ENCODE measurements at places on chromosomes 11 and 22.

GRCh38 chr11:112631333-112631732 lies 329.9 kb upstream of the NCAM1 start:
- no peak for DNase-seq

GRCh38 chr11:12704049-12704448 lies 29.8 kb downstream of the TEAD1 start:
- no peak for DNase-seq

- peak; percentile 71 for DNase-seq
Measured at GRCh38 chr11:60951904-60952741, at the start of gene SLC15A3. Gene SLC15A3, minus strand, starts transcription at chr11:60952176. Its CDS starts 625 bp downstream, at chr11:60951551.

DNA sequence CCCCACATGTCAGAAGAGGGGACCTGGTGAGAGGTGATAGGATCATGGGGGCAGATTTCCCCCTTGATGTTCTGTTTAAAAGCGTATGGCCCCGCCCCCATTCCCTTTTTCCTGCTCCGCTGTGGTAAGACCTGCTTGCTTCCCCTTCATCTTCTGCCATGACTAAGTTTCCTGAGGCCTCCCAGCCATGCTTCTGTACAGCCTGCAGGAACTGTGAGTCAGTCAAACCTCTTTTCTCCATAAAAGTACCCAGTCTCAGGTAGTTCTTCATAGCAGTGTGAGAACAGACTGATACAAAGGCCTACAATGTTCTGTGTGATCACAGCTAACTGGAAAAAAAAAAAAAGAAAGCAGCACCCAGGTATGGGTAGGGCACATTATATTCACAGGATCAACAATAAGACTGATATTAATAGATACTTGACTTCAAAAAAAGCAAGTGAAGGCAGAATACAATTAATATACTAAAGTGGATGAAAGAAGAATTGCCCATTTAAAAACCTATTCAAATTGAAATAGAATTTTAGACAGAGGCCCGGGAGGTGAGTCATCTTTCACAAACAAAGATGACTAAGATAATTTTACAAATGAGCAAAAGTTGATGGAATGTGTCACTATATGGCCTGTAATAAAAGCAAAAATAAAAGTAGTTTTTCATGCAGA lies 1.7 kb upstream of the OR52K1 start:
- no peak for DNase-seq

GRCh38 chr11:93741882-93742226 lies 382 bp downstream of the C11orf54 start:
- no peak for DNase-seq

GRCh38 chr11:117107701-117108590 lies 9.7 kb upstream of the SIK3 start:
- DNase-seq = no peak

GRCh38 chr11:65379698-65380459 lies 2.6 kb downstream of the SLC25A45 start:
- no peak for DNase-seq

- DNase-seq = no peak
Measured at GRCh38 chr11:64385945-64386704, 27.2 kb downstream of the RPS6KA4 start.

- no peak for DNase-seq
Measured at GRCh38 chr11:124748481-124749343, 3.3 kb downstream of the VSIG2 start.

GRCh38 chr22:41831383-41831782 lies 1.5 kb upstream of the SREBF2 start:
- no peak for DNase-seq

DNA sequence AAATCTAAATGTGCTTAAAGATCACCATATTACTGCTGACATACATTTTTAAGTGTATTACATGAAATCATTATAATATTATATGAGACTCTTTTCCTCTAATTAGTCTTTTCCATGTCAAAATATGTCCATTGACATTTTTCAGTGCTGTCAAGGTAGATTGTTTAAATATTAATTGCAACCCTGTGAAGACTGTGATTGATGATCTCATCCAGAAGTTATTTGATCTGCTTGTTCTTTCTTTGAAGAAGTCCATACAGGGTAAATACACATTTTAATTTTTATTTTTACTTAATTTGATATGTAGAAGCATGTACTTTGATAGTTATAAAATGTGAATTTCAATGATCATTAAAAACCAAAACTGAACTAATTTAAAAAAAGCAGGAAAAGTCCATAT lies 38.4 kb downstream of the DYNC2H1 start:
- no peak for DNase-seq

GRCh38 chr11:64577202-64577601 lies 13.8 kb upstream of the SLC22A12 start:
- peak; percentile 1 for DNase-seq

DNA sequence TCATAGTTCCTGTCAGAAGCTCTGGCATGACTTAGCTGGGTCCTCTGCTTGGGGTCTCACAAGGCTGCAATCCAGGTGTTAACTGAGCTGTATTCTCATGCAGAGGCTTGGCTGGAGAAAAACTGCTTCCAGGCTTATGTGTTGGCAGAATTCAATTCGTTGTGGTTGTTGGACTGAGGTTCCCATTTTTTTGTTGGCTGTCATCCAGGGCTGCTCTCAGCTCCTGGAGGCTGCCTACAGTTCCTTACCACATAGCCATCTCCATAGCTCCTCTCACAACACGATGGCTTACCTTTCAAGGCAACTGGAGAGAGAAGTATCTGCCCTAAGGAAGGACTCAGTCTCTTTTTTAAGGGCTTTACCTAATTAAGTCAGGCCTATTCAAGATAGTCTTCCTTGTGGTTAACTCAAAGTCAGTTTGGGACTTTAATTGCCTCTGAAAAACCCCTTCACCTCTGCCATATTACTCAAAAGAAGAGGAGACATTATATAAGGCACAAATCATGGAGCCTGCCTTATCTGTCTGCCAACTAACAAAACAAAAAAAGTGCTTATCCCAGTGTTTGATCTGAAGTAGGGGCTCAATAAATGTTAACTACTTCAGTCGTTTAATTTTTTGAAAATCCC lies 35.2 kb downstream of the OR2AG2 start:
- no peak for DNase-seq

DNA sequence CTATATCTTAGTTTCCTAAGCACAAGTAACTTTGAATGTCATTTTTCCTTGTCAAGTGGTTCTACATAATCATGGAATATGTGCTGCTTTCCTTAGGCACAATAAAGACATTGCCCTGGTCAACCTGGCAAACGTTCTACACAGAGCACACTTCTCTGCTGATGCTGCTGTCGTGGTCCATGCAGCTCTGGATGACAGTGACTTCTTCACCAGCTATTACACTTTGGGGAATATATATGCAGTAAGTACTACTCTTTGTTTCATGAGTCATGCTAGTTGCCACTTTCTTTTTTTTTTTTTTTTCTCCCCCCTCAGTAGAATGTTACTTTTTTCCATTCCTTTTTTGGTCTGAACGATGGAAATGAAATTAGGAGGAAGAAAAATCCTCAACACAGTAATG lies 38.5 kb downstream of the TTC17 start:
- DNase-seq = no peak

DNA sequence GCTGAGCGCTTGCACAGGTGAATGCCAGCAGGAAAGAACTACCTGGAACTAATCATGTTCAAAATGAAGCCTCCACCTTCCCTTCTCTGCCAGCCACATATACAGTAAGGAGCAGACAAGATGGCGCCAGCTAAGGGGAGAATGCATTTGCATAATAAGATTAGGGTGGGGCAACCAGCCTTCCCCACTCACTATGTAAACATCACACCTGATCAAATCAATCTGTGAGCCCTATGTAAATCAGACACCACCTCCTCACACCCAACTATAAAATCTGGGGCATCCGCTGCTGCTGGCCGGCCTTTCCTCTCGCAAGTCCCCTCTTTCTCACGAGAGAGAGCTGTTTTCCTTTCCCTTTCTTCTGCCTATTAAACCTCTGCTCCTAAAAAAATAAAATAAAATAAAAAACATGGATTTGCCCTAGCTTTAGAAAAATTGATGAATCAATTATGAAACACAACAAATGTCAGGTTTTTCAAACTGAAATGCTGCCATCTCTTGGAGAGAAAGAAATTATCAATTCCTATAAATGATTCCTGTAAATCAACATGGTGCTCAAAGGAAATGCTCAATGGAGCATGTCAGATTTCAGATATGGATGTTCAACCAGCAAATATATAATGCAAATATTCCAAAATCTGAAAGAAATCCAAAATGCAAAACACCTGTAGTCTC lies 108.9 kb downstream of the SGSM3 start:
- DNase-seq = no peak

DNA sequence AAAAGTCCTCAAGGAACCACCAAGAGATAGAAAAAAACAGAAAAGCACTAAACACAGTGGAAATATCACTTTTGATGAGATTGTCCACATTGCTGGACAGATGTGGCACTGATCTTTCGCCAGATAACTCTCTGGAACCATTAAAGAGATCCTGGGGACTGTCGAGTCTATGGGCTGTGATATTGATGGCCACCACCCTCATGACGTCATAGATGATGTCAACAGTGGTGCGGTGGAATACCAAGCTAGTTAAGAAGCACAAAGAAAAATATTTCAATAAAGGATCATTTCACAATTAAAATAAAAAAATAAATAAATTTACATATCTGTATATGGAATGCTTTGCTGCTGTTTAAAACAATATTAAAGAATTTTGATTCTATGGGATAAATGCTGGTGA lies 45.5 kb downstream of the ARL14EP start:
- no peak for DNase-seq

DNA sequence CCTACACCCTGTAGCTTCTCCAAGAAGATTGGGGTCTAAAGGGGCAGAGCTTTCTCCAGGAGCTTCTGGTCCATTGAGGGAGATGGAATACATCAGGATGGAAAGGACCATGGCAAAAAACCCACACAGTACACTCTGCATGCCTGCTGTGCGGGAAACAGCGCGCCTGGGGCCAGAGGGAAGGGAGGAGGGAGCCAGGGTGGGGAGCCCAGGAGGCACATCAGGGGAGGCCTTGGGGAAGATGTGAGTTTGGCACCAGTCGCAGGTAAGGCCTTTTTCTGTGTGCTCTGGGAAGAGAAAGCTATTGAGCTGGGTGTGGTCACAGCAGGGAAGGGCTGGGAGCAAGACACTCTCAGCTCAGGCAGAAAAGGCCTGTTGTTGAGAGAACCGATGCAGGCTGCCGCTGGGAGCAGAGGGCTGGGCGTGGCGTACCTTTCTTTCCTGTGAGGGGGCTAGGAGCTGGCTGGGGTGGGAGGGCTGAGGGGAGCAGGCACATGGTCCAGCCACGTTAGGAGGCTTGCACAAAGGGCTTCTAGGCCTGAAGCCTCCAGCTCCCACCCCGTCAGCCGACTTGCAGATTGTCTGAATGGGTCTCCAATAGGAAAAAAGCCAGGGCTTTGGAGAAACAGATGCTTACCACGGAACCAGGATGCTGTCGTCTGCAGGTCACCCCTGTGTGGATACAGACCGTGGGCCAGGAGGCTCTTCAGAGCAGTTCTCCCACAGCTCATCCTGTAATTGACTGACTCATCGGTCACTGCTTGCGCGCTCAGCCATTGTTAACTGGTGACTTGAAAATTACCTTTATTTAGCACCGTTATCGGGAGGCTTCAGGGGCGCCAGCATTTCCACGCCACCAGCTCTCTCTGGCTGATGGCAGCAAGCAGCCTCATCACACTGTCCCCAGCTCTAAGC lies 237.3 kb downstream of the ST3GAL4 start:
- no peak for DNase-seq

DNA sequence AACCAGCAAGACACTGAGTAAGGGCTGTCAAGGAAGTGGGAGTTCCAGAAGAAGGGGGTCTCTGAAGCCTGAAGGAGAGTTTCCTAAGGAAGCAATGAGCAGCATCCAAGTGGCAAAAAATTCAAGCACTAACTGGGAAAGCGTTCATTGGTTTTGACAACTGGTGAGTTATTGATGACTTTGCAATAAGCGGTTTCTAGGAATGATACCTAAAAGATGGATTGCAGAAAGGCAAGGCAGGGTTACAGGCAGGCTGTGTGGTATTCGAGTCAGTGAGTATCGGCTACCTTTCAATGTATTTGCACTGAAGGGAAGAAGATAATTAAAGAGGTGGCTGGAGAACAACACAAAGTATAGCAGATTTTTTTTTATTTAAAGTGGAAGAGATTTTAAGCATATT lies 59.3 kb upstream of the NCAM1 start:
- no peak for DNase-seq

- peak; percentile 80 for DNase-seq
Measured at GRCh38 chr11:1298695-1299492, 10.5 kb downstream of the TOLLIP start.

GRCh38 chr22:40212121-40212520 lies 34.4 kb downstream of the TNRC6B start:
- no peak for DNase-seq

GRCh38 chr11:65111744-65112545 lies at the start of gene TM7SF2:
Gene TM7SF2, plus strand, starts transcription at chr11:65111872. Its CDS starts 144 bp downstream, at chr11:65112016.
- DNase-seq = peak; percentile 97

DNA sequence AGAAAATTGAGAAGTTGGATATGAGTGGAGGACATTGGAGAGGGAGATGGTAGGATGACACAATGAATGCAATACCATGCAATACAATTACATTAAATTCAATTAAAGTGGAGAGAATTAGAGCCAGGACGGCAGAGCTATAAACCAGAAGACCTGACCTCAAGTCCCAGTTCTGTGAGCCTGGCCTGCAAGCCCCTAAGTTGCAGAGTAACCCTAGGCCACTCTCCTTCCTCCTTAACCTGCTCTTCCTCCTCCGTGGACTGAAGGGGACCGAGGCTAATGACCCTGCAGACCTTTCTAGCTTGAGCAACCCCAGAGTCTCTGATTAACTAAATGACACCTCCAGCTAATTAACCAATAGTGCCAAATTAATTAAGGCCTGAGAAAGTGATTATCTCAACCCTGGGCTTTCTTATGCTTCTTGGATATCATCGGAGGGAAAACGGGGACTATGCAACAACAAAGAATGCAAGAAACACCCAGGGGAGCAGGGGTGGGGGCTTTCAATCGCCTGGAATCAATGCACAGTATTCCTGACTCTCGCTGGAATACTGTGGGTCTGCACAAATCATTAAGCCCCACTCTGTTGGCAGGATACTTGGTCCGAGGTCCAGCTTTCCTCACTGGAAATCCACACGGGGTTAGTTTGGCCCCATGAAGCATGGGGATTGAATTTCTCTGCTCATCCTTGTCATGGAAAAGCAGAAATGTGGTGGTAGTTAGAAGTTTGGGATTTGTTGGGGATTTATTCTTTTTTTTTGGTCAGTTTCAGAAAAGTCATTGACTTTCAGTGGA lies 548.3 kb downstream of the MN1 start:
- DNase-seq = no peak

- DNase-seq = no peak
Measured at GRCh38 chr11:117618982-117619355, 178.0 kb downstream of the DSCAML1 start.

GRCh38 chr22:42297778-42298177 lies 27.3 kb upstream of the TCF20 start:
- no peak for DNase-seq

GRCh38 chr11:133576351-133576750 lies 44.0 kb upstream of the OPCML start:
- no peak for DNase-seq

DNA sequence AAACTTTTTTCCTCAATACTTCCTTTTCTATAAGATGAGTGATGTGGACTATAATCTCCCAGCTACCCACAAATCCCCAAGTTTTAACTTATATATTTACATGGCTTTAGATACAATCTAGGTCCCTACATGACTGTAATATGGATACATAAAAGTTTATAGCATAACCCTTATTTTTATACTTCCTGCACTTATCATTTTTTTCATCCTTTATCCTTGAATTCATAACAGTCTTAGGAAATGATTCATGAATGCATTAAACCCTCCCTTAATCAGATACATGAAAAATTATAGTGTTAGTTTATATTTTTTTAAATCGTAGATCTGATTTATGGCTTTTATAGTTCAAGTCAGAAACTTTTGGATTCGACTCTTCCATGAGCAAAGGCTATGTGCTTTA lies 195.8 kb downstream of the MAML2 start:
- DNase-seq = no peak

All from left ventricle myocardium inferior (tissue), 1 donor.